ENCODE measurements at places on chromosomes 1 and 21.

DNA sequence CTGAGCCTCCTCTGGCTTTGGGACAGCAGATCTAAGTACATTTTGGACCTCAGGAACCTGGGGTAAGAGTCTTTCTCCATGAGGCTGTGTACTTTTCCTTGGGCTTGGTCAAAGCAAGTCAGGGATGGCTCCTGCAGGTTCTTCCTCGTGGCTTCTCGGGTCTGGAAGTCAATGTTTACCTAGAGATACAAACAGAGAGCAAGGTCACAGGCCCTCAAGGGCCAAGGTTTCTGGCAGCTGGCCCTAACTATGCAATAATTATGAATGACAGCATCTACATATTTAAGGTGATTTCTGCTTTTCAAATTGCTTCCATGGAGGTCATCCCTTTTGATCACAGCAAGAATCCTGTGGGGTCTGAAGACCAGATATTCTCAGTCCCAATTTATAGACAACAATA is 37.6 kb downstream of the RGS8 start:
- DNase-seq, result no peak

- no peak for DNase-seq
Observed at GRCh38 chr1:61724506-61724812, 482 bp downstream of the TM2D1 start.

GRCh38 chr1:153798468-153798780 is 23.2 kb downstream of the SLC27A3 start:
- no peak for DNase-seq

GRCh38 chr1:205001162-205001561 is 41.9 kb upstream of the CNTN2 start:
- DNase-seq, result no peak

GRCh38 chr1:9605946-9606455 is 17.3 kb downstream of the TMEM201 start:
- DNase-seq, result no peak

- no peak for DNase-seq
Observed at GRCh38 chr1:29671446-29672356, 435.4 kb downstream of the PTPRU start.

GRCh38 chr1:71737768-71738167 is 544.6 kb downstream of the NEGR1 start:
- DNase-seq, result no peak

DNA sequence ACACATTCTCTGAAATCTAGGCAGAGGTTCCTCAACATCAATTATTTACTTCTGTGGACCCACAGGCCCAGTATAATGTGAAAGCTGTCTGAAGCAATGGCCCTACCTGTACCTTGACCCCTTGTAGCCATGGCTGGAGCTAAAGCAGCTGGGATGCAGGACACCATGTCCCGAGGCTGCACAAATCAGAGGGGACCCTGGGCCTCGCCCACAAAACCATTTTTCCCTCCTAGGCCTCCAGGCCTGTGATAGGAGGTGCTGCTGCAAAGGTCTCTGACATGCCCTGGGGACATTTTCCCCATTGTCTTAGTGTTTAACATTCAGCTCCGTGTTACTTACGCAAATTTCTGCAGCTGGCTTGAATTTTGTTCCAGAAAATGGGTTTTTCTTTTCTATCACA is 110.5 kb downstream of the BRINP3 start:
- no peak for DNase-seq

DNA sequence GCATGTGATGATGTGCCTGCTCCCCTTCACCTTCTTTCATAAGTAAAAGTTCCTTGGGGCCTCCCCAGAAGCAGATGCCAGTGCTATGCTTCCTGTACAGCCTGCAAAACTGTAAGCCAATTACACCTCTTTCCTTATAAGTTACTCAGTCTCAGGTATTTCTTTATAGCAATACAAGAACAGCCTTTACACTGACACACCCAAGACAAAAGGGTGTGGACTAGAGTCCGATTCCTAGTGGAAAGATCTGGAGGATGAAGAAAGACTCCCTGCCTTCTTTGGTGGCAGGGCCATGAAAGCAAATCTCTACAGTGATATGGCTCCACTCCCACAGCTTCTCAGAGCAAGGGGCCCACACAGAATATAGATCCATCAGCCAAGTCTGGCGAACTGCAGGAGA is 209.7 kb upstream of the ST6GALNAC5 start:
- no peak for DNase-seq
